Immature natural killer cell (primary cell): ENCODE measurements at places on chromosomes 16 and 17. TPM values are rescaled to one million over a fixed set of nuclear protein-coding genes. Genes with fewer than 3 reads are reported as not detected.

- DNase-seq: no peak
Observed at GRCh38 chr17:28747051-28747691, 3.4 kb downstream of the TRAF4 start.

DNA sequence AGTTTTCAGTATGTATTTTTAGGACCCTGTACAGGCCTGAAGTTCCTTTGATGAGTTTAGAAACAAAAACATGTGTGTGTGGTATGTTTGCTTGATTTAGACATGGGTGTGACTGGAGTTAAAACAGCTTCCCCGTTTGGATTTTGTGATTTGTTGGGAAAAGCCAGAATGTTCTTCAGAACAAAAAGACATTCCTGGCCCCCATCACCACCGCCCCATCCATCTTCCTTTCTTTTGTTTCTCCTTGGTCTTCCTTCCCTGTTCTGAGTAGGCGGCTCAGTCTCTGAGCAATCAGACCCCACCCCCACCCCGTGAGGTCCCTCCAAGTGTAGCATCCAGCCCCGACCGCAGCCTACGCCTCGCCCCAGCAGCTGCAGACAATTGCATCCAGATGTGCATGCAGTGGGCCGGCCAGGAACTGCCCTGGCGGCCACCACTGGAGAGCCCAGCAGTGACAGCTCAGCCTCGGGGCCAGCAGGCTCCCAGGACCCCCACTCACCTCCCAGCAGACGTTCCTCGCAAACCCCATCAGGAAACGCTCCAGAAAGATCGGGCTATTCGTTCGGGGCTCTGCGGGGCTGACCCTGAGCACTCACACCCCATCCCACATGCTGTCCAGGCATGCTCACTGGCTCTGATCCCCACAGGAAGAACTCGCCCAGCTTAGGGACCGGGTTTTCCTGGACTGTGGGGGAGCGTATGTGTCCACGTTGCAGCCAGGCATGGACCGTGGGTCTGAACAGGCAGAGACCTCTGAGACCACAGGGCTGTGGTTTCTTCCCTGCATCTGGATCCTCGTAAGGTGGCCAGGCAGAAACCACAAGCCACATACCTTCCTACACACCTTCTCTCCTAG is 99.8 kb upstream of the CDH5 start:
- DNase-seq: no peak

GRCh38 chr16:4646773-4647643 is 22.4 kb downstream of the MGRN1 start:
- DNase-seq: no peak

DNA sequence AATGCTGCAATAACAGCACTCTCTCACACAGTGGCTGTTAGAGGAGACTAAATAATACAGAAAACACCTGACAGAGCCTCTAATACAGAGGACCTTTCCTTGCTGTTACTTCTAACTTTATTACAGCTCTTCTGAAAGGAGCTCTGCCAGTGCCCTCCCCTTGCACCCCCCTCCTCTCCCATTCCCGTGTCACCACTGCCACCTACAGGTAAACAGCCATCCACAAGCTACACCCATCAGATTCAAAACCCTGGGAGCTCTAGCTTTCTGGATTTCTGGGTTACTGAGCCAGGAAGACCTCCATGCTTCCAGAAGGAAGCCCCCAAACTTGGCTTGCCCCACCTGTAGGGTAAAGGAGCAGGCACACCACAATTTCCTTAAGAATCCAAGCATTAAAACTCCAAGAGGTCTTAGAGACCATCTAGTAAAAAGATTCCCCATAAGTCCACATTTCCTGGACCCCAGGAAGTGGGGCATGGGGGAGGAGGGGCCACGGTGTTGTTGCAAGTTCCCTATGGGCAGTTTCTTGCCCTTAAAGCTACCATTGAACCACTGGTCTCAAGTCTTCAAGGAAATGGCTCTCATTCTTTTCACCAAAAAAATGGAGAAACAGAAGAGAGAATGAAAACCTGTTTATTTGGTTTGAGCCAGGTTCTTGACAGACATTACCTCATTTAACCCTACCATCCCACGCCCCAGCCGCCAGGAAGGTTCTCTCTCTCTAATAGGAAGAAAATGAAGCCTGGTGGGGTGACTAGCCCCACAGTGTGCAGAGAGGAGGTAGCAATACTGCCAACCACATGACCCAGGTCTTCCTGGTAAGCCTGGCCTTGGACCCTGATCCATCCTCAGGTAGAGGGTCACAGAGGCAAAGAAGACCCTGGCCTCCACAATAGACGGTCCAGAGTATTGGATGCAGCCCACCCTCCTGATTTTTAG is 52.8 kb downstream of the TOM1L2 start:
- peak; percentile 50 for DNase-seq

GRCh38 chr17:30323895-30324319 is 9.9 kb downstream of the TMIGD1 start:
- no peak for DNase-seq

- no peak for DNase-seq
Observed at GRCh38 chr17:21252289-21252795, 868 bp downstream of the NATD1 start.

The C17orf67 gene
- polyA plus RNA-seq: 1.7 TPM

DNA sequence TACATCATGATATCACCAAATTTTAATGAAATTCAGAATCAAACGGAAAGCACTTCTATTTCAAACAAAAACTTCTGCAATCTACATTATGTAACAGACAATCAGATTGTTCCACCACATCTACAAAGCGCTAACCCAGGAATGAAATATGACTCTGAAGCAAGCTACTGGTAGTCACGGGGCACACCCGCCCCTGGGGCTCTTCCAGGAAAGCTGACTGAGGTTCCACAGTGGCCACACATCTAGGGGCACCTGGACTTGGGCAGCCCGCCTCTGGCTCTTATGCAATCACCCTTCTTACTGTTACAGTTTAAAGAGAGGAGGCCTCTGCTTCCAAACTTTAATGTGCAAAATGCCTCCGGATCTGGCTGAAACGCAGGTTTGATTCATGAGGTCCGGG is 27.5 kb downstream of the ZCCHC14 start:
- DNase-seq: no peak

The AXIN1 gene
- polyA plus RNA-seq: 5.2 TPM

DNA sequence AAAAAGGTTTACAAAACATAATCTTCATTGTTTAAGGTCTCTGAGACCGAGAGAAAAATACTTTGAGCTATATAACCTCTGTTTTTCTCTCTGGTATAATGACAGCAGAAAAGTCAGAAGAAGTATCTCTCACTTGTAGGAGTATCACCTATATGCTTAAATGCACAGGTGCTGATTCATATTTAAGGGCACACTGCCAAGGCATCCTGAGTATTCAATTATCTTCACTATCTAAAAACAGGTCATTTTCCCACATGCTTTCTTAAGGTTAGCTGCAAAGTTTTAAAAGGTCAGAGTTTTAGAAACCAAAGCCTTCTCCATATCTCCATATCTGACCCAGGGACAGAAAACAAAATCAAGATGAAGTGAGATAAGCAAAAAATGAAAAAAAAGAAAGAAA is 99.3 kb upstream of the C17orf78 start:
- no peak for DNase-seq

DNA sequence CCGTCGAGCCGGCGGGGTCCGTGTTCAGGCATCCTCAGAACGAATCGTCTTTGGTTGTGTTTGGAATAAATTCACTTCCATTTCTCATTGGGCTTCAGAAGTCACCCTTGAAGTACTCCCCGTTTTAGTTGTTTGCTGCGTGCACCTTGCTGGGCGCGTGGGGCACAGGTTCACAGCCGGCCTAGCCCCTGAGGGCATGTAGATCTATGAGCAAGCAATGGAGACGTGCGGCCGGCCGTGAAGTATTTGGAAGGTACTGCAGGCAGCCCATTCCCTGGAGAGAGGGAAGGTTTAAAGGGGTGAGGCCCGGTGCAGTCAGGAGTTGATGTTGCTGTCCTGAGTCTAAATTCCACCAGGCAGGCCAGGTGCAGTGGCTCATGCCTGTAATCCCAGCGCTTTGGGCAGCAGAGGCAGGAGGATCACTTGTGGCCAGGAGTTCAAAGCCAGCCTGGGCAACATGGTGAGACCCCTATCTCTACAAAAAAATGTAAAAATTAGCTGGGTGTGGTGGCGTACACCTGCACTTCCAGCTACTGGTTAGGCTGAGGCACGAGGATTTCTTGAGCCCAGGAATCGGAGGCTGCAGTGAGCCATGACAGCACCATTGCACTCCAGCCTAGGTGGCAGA is 714 bp downstream of the ACSF3 start:
- no peak for DNase-seq

- DNase-seq: no peak
Observed at GRCh38 chr16:2843526-2843925, 13.4 kb downstream of the ZG16B start.
